ENCODE measurements at places on chromosomes 12 and 14.

- DNase-seq: no peak
These were observed 357.7 kb downstream of the CACNA1C start for GRCh38 chr12:2410496-2410895.

DNA sequence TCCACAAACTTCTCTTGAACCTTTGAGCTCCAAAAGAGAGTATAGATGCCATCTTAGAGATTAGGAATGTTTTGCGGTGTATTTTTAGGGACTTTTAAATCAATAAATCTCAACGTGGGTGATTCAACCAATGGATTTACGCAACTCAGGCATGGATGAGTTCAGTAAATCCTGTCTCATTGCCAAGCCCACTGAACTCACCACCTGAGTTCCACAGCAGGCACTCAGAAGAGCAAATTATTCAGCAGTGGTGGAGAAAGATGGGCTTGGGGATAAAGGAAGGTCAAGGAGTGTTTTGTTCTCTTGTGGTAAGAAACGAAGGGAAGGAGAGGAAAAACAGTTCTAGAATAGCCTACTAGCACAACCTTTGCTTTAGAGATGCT, 68.7 kb upstream of the HMGA2 start:
- DNase-seq: no peak

- no peak for DNase-seq
These were observed 68.9 kb upstream of the DLK1 start for GRCh38 chr14:100657780-100658179.

GRCh38 chr14:105492971-105493871, 2.2 kb downstream of the TEDC1 start:
- no peak for DNase-seq

DNA sequence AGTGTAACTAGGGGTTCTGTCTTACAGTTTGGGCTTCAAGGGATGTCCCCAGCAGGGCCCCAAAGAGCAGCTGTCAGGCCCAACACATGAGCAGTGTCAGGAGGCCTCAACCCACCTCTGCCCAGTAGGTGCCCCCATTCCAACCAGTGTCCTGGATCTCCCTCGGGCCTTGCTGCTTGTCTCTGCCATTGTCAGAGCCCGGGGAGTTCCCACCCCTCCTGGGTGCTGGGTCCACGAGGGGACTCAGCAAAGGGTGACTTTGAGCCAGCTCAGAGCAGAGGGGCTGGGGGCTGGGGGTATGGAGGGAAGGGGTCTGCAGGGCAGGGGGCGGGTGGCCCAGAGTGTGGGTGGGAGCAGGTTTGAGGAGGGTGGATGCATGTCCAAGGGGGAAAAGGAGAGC, 18.0 kb upstream of the BEGAIN start:
- no peak for DNase-seq

DNA sequence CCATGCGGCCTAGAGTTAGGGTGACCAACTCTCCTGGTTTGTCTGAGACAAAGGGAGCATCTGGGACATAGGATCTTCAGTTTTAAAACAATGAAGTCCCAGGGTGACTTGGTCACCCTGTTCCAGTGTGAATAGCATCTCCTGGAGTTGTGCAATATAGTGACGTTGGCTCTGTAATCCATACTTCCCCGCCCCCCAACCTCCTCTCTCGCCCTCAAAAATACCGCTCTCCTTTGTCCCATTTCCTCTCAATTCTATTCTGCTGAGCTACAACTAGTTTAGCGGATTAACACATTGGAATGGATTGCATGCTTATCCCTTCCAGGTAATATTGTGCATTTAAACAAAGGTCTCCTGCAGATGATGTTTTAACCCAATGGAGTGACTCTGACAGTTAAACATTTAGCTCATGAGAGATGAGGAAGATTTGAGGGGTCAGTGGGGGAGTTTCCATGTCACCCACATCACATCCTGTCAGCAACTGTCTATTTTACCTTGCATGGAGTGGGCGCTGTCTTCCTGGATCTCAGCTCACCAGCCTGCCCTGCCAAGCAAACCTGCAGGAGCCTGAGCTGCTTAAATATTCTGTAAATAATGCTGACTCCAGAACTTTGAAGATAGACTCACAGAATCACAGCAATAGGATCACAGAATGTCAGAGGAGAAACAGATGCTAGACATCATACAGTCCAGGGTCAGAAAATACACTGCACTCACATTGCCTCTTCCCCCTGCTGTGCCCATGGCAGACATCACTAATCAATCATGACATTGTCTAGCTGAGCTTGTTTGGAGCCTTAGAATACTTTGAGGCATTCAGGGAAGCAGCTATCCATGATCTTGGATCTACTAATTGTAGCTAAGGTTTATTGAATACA, 43.0 kb downstream of the MAP1LC3B2 start:
- DNase-seq: no peak

GRCh38 chr12:94649349-94650142, 811 bp downstream of the TMCC3 start:
- no peak for DNase-seq
